ENCODE measurements at places on chromosomes 5 and 9.

DNA sequence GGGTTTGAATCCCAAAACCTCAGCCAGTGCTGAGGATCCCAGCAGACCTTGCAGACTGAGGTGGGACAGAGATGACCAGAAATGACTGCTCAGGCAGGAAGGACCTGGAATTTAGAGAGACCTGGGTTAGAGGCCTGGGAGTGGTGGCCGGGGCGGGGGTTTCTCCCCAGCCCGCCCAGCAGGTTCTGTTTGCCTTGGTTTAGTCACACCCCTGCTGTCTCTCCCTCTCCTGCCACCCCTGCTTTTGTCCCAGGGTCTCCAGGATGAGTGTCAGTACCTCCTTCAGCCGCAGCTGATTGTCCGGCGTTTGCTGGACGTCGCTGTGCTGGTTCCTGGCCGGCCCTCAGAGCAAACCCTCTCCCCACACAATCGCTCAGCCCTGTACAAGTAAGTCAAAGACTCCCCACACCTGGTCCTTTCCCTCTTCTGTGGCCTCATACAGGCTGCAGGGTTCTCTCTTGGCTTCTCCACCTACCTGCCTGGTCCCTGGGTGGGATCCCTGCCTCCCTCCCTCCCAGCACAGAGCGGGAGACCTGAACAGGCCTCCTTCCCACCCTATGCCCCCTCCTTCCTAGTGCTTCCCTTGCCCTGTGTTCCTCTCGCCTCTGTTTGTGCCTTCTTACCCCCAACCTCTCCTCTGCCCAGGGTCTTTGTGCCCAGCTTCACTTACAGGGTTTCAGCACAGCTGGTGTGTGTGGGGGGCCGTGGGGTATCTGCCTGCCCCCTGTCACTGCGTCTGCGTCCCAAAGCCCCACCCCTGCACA, 12.0 kb downstream of the TMEM8B start:
- no peak for DNase-seq

DNA sequence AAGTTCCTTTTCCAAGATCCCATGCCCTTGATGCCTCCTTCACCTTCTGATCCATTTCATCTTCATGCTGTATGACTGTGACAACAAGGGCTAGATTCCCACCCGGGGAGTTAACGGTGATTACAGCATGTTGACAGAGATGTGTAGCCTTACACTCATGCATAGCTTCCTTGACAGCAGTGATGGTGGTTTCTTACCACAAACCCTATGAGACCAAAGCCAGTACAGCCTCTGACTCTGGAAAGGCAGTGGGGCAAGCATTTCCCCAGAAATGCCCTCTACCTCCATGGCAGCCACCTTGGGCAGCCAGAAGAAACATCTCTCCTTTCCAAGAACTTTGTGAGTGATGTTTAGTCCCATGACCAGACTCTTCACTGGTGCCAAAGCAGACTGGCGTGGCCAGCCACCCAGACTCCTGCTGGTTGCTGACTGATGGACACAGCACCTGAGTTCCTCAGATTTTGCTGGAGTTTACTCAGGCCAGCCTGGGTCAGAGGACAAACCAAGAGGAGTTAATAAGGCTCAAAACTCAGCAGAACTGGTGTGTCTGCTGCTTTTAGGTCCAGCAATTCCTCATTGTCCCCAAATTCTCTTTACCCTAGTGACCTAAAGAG, 199.7 kb upstream of the SLC27A6 start:
- no peak for DNase-seq

DNA sequence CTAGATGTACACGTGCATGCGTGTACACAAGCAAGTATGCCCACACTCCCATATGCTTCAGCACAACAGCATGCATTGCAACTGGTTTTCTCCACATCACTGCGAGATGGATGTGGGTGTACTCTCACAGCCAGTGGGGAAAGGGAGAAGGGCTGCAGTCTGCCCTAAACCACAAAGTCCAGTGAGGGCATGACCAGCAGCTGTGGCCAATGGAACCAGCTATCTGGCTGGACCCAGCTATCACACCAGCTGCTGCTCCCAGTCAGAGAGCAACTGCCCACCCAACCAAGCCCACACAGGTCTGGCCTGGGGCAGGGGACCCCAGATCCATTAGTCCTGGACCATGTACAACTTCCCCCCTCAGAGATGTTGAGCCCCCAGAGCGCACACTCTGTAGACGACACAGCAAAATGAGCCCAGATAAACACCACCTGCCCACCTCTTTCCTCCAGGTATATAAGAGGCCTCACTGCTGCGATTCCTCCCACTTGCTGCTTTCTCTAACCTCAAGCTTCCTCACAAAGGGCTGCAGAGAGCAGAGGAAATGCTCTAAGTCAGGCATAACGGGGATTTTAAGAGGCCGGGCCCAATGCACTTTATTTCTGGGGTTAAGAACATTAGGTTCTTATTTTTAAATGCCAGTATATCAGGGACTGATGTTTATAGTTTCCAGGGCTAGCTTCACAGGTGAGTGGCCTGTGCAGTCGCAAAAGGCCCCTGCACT, 39.0 kb downstream of the SHB start:
- no peak for DNase-seq

GRCh38 chr5:95631991-95632675, 12.2 kb downstream of the GPR150 start:
- DNase-seq: no peak

DNA sequence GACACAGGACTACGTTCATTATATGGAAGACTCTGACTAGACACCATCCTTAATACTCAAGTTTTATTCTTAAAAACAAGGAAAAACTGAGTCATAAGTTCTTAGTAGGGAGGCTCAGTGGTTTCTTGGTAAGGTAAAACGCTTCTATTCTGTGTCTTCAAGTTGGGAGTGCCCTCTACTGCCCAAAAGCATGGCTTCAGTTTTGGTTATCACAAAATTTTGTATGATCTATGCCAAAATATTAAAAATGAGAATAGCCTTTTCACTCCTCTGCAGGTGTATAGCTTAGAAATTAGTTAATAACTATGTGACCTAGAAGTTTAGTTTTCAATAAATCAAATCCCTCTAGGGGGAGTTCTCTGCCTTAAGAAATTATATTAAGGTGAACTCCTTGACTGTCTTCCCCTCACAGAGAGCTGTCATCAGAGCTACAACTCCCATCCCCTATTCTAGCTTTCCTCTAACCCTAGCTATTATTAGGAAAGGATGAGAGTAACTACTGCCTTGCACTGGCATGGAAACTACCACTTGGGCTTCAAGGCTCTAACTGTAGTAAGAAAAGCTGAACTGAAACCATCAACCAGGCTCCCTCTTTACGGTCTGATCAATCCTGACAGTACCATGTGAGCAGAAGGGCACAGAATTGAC, 189.7 kb downstream of the GNAQ start:
- DNase-seq: no peak

- peak; percentile 27 for DNase-seq
These were observed 572 bp downstream of the GNA14 start for GRCh38 chr9:77647267-77648233.

GRCh38 chr9:80437091-80437640, 865.4 kb downstream of the TLE4 start:
- no peak for DNase-seq

DNA sequence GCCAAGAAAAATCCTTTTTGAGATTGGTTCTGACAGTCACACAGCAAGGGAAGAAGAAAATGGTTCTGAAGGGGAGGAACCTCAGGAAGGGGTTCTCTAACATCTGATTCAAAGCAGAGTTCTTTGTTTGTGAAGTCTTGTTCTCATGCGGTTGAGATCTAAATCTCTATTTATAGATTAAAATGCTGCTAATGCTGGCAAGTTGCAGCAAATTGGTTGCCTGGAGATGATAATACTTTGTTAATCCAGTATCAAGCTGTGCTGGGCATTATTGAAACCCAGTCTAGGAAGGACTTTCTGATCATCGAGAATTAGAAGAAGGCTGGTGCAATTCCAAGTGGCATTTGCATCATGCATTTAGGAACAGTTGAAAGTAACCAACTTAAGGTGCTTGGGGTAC, 34.0 kb upstream of the SLC28A3 start:
- no peak for DNase-seq

GRCh38 chr5:176481711-176482110, 33.5 kb downstream of the FAF2 start:
- no peak for DNase-seq

DNA sequence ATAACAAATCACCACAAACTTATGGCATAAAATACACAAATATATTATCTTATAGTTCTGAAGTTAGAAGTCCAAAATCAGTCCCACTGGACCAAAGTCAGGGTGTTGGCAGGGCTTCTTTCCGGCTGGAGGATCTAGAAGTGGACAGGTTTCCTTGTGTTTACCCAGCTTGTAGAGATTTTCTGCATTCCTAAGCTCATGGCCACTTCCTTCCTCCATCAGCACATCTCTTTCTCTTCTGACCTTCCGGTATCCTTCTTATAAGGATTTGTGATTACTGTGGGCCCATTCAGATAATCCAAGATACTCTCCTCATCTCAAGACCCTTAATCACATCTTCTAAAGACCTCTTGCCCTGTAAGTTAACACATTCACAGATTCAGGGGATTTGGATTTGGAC, 97.6 kb downstream of the RAB3C start:
- no peak for DNase-seq

DNA sequence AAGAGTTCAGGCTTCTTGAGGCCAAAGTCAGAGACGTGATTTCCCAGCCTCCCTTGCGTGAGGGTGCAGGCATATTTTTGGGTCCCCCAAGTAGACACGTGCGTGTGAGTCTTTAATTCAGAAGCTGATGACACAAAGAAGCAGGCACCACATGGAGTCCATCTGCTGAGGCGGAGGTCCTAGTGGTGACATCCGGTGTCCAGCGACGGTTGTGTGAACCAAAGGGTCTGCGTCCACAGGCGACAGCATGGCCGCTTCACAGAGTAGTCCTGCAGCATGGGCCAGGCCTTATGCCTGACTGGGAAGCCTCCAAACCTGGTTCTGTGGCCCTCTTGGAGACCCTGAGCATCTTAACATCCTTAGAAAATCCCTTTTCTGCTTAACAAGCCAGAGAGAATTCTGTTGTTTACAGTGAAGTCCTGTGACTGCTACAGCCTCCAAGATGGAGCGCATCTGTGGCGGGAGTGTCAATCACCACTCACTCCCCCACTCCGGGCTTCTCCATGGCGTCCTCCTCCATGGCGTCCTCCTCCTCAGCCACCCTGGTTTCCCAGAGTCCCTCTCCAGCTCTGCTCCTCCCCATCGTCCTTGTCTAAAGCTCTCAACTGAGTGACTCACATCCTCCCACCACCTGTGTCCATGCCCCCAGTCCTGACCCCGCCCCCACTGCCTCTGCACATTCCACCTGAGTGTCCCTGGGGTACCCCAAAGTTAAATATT, 133.8 kb downstream of the PAX5 start:
- DNase-seq: no peak

- DNase-seq: no peak
These were observed 26.7 kb downstream of the BDP1 start for GRCh38 chr5:71482132-71482531.

GRCh38 chr9:113868501-113868900, 7.6 kb upstream of the ZNF618 start:
- DNase-seq: no peak

GRCh38 chr5:9082996-9083395, 462.9 kb downstream of the SEMA5A start:
- DNase-seq: no peak

DNA sequence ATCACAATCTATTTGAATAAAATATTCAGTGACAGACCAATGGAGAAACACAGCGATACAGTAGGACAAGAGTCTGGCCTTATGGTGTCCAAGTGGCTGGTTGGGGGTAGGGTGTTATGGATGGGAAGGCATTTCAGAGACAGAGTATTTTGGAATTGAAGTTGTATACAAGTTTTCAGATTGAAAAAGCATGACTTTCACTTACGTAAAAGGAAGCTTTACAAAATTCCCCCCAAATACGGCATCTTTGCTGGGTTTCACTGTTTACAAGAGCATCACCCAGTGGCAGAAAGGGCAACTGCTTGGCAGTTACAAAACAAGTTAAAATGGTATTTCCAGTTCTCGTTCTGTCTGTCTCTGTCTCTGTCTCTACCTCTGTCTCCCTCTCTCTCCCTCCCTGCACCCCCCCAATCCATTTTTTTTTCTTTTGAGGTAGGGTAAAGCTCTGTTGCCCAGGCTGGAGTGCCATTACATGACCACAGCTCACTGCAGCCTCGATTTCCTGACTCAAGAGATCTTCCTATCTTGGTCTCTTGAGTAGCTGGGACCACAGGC, 86.2 kb downstream of the PTPN3 start:
- DNase-seq: no peak

DNA sequence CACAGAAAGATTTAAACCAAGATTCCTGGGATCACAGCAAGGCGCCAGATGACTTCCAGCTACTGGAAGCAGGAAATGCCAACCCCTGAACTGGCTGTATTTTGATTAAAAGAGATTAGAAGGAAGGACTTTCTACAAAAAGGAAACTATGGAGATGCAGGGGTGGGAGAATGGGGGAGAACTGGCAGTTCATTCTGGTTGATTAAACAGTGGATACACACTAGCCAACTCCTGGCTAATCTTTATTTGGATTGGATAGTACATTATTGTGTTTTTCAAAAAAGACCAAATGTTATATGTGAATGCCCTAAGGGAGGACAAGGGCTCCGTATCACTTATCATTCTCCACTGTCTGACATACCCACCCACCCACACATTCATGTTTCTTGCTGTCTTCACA, 93.2 kb downstream of the CDO1 start:
- DNase-seq: no peak

DNA sequence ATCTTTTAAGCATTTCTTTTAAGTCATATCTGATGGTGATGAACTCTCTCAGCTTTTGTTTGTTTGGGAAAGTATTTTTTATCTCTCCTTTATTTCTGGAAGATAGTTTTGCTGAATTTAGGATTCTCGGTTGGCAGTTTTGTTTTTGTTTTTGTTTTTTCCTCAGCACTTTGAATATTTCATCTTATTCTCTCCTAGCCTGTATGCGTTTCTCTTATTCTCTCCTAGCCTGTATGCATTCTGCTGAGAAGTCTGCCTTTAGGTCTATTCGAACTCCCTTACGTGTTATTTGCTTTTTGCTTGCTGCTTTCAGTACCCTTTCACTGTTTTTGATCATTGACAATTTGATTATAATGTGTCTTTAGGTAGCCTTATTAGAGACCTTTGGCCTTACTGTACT, 787.8 kb upstream of the FAM174A start:
- DNase-seq: no peak

DNA sequence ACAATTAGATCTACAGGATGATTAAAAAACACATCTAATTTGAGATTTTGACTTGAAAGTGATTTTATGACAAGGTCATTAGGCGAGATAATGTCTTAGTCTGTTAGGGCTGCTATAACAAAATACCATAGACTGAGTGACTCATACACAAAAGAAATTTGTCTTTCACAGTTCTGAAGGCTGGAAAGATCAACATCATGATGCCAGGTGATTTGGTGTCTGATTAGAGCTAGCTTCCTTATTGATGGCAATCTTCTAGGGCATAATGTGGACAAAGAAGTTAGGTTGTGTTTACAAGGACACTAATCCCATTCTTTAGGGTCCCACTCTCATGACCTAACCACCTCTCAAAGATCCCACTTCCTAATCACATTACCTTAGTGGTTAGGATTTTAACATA, 256.7 kb downstream of the TUSC1 start:
- DNase-seq: no peak

- DNase-seq: no peak
These were observed 75.7 kb upstream of the SAP30L start for GRCh38 chr5:154370119-154370518.

- no peak for DNase-seq
These were observed 44.3 kb downstream of the UBE2QL1 start for GRCh38 chr5:6492934-6493333.
